ENCODE measurements at places on chromosomes 13 and 19.

- peaks cover 38% of the 10 kb centered on the region for H3K36me3 ChIP-seq
- H3K4me3 ChIP-seq, result no peak overlapping the region
- no peak for DNase-seq
- H3K4me1 ChIP-seq, result peaks cover 22% of the 10 kb centered on the region
- H3K27ac ChIP-seq, result peak overlapping the region; percentile 86
- H3K27me3 ChIP-seq, result no peaks in the 10 kb centered on the region
Measured at GRCh38 chr19:49340865-49341718, 5.9 kb downstream of the CD37 start.

GRCh38 chr13:31191748-31192147 is 8.0 kb upstream of the B3GLCT start:
- no peaks in the 10 kb centered on the region for H3K36me3 ChIP-seq
- no peak for DNase-seq
- H3K27ac ChIP-seq, result no peak overlapping the region

GRCh38 chr19:29415507-29415906 is 110.3 kb upstream of the VSTM2B start:
- H3K27ac ChIP-seq, result no peak overlapping the region
- DNase-seq, result no peak
- H3K4me3 ChIP-seq, result no peak overlapping the region
- H3K4me1 ChIP-seq, result no peaks in the 10 kb centered on the region

DNA sequence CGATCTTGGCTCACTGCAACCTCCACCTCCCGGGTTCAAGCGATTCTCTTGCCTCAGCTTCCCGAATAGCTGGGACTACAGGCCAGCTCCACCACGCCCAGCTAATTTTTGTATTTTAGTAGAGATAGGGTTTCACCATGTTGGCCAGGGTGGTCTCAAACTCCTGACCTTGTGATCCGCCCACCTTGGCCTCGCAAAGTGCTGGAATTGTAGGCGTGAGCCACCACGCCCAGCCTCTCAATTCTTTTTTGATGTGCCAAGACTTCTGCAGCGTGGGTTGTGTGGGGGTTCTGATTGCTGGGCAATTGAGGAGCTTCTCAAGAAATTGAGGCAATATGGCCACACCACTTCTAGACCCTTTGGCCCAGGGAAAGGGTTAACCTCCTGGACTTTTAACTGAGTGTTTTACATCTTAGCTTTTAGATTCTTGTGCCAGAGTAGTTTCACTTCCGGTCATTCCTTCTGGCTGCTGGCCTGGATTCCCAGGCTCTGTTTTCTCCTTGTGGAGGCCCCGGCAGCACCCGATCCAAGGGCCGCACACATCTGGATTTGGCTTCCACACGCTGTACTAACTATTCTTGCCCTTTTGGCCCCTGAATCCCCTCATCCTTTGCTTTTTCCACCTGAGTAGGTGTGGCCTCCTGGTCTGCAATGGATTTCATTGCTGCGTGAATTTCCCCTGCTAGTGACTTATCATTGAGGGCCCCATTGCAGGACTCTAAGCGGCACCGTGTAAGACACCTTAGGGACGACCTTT is 14.7 kb downstream of the SMARCA4 start:
- H3K27ac ChIP-seq, result peak overlapping the region; percentile 76
- H3K27me3 ChIP-seq, result no peaks in the 10 kb centered on the region
- peaks cover 32% of the 10 kb centered on the region for H3K4me1 ChIP-seq
- no peak for DNase-seq
- H3K36me3 ChIP-seq, result no peaks in the 10 kb centered on the region
- peak overlapping the region; percentile 59 for H3K4me3 ChIP-seq

DNA sequence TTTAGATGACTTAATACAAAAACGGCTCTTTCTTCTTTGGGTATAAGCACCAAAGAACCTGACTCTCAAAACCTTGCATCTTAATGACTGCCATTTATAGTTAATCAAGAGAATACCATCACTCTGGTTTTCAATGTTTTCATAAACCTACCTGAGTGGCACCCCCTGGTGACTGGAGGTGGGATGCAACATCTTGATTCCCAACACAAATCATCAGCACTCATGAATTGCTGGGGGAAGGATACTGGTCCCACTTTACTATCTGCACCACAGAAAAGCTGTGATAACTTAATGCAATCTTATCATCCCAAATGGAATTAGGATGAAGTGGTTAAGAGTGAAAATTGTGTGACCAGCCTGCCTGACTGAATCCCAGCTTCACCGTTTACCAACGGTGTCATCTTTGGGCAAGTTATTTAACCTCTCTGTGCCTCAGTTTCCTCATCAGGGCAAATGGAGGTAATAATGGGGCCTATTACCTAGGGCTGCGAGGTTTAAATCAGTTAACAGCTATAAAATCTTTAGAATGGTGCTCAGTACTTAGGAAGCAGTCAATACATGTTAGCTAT is 366.4 kb downstream of the KLF12 start:
- no peaks in the 10 kb centered on the region for H3K27me3 ChIP-seq
- no peaks in the 10 kb centered on the region for H3K36me3 ChIP-seq
- H3K4me3 ChIP-seq, result no peak overlapping the region
- no peak for DNase-seq
- H3K27ac ChIP-seq, result peak overlapping the region; percentile 78
- peaks cover 28% of the 10 kb centered on the region for H3K4me1 ChIP-seq

DNA sequence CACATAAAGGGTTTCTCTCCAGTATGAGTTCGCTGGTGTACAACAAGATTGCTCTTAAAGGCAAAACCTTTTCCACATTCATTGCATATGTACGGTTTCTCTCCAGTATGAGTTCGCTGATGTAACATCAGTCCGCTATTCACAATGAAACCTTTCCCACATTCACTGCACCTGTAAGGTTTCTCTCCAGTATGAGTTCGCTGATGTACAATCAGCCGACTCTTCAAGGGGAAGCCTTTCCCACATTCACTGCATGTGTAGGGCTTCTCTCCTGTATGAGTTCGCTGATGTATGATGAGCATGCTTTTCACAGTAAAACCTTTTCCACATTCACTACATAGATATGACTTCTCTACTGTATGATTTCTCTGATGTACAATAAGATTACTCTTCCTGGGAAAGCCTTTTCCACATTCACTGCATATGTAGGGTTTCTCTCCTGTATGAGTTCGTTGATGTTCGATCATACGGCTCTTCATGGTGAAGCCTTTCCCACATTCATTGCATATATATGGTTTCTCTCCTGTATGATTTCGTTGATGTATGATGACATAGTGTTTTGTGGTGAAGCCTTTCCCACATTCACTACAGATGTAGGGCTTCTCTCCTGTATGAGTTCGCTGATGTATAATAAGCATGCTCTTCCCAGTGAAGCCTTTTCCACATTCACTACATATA is 6.0 kb upstream of the ZNF614 start:
- no peaks in the 10 kb centered on the region for H3K4me1 ChIP-seq
- no peak overlapping the region for H3K27ac ChIP-seq

GRCh38 chr13:24220086-24220703 is 59.7 kb downstream of the SPATA13 start:
- H3K27ac ChIP-seq, result no peak overlapping the region
- H3K36me3 ChIP-seq, result no peaks in the 10 kb centered on the region

DNA sequence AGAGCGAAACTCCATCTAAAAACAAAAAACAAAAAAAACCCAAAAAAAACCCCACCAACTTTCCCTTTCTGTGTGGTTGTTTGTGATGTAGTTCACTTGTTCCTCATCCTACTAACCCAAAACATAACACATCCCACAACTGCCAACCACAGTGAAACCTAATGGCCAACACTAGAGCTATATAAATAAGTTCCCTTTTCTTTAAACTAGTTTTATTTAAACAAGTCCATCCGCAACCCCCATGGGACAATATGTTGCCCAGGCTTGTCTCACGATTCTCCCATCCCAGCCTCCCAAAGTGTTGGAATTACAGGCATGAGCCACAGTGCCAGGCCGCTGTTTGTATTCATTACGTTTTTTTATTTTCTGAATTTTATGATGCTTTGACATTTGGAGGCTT is 71.2 kb upstream of the ADGRE5 start:
- H3K4me3 ChIP-seq, result no peak overlapping the region
- no peaks in the 10 kb centered on the region for H3K4me1 ChIP-seq
- H3K36me3 ChIP-seq, result no peaks in the 10 kb centered on the region
- H3K27ac ChIP-seq, result no peak overlapping the region
- no peaks in the 10 kb centered on the region for H3K27me3 ChIP-seq
